Mucosa of descending colon (tissue), 3 donors: ENCODE measurements at places on chromosomes 1 and 21.
A peak's percentile ranks its signal among the peaks of the same experiment; 100 is the strongest.

DNA sequence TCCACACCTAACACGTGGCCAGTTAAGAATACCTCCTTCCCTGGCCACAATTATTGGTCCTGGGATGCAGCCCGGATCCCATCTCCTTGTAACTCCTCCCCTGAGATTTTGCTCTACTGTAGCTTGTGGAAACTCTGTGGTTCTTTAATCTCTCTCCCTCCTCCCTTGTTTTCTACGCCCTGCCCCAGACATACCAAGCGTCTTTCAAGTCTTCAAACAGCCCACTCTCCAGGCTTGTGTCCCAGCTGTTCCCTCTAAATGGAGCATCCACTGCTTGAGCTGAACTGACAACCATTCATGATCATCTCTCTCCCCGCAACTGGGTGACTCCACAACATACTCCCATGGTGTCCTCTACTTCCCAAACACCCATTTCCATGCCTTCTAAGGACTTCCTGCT is 111.6 kb downstream of the SIPA1L2 start:
- no peak for DNase-seq

DNA sequence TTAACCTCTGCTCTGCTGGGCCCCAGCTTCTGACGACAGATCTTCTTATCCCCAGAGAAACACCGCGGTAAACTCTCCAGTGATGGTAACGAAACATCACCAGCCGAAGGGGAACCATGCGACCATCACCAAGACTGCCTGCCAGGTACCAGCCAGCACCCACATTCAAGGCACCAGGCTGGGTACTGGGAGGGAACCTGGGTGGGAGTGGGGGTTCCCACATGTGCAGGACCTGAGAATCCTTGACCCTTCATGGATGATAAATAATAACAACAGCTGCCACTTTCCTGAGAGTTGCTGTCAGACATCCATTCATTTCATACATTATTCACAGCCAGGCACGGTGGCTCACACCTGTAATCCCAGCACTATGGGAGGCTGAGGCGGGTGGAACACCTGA is 20.8 kb downstream of the DRAXIN start:
- no peak for DNase-seq

DNA sequence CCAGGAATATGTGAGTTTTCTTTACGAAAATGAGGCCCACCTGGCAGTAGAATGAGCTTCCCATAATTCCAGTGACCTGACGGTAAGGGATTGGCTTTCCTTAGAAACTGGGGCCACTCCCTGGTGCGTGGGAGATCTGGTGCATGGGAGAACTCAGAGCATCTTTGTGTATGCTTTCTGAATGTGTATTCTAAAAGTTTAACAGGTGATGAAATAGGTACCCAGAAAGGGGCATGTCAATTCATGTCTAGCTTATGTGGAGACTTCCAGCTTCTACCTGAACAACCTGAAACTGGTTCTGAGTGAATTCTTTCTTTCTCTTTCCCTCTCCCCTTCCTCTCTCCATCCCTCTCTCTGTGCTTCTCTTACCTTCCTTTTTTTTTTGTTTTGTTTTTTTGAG is 15.2 kb upstream of the FCRLA start:
- no peak for DNase-seq

GRCh38 chr1:115830963-115831362 is 10.0 kb downstream of the NHLH2 start:
- no peak for DNase-seq

DNA sequence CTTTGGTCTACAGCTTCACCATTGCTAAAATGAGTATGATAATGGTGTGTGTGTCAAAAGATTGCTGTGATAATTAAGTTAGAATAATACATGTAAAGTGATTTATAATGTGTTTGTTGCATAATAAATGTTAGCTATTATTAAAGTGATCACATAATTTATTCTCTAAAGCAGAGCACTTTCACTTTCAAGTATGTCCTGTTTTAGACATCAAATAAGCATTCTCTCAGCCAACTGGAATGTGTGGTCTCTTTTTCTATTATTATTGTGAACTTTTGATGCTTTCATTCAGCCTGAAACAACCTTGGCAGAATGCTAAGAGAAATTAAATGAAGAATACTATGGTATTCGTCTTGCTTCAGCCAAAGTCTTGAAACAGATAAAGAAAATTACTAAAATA is 102.8 kb upstream of the COL11A1 start:
- DNase-seq: no peak

- DNase-seq: no peak
These were observed 161.1 kb downstream of the EDEM3 start for GRCh38 chr1:184593597-184593996.

DNA sequence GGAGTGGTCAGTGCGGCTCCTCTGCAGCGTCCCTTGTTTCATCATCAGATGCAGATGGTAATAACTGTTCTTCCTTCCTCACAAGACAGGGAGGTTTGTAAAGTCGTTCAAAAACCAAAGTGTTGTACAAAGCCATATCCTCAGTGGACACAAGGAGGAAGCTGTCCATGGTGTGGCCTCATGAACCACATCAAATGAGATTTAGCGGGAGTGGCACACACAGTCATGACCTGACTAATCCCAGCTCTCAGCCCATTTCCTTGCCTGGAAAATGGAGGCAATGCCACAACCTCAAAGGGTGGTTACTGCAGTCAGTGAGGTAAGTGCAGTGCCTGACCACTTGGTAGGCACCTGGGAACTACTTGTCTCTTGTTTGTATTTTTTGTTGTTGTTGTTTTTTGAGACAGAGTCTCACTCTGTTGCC is 13.4 kb downstream of the ENTREP3 start:
- DNase-seq: no peak

DNA sequence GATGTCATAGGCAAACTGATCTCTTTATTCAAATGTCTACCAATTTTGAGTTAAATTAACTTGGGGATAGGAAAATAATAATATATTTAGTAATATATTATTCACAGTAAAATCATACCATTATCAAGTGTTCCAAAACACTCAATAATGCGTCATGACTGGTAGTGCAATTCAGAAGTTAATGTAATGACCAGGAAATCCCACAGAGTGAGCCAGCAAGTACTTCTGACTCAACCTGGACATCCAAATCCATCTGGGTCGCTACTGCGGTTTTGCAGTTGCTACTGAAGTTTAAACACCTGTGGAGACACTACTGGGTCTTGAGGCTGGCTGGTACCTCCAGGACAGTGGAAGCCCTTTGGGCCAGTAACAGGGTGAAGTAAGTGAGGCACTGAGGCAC is 44.8 kb downstream of the DPYD start:
- no peak for DNase-seq

DNA sequence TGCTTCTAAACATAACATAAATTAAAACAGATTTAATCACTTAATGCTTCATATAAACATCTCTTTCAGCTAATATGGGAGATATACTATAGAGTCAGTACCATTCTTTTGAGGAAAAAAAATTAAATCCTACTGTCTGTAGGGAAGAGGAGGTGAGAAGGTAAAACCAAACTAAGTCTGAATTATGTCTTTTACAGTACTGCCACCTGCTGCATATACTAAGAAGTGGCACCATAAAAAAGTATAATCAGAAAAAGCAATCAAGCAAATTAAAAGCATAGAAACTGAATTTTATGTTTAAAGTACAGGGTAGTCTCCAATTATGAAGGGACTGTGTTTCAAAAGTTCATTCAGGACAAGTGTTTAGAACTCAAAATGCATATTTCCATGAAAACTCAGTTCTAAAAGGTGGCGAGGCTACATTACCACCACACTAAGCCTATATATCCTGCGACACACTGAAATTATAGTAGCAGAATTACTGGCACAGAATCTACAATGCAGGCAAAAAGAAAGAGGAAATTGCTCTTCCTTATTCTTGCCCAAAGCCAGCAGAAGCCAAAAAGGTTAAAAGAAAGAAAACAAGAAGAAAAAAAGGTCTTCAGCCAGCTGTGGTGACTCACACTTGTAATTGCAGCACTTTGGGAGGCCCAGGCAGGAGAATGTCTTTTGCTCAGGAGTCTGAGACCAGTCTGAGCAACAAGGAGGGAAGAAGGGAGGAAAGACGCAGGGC is 9.0 kb downstream of the NSL1 start:
- no peak for DNase-seq

GRCh38 chr21:42811960-42812359 is 67.4 kb downstream of the WDR4 start:
- DNase-seq: no peak

DNA sequence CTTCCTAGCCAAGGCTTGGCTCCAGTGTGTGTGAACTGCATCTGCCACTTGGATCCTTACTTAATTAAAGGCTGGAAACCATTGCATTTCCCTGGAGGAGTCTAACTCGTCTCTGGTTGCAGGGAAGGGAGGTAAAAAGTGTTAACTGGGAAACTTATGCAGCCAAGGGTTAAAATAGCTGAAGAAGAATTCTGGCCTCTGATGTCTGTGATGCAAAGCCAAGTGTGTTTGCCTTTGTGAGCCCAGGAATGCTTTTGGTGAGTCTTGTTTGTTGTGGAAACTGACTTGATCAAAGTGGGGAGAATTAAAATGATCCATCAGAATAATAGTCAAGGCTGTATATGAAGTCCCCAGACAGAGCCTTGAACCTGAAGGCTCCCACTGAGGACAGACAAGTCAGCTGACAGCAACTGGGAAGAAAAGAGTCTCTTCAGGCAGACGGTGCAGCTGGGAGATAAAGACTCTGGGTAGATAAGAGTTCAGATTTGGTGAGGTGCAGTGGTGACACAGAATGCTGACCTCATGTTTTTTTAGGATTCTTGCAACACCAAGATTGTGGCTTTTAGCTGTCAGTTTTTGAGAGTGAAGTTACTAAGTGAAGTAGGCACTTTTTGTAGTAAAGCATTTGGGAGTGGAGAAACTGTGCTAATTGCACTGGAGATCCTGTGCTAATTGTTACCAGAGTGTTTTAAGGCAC is 59.5 kb upstream of the WLS start:
- DNase-seq: no peak

- DNase-seq: no peak
These were observed 36.4 kb downstream of the RCSD1 start for GRCh38 chr1:167666416-167666815.

DNA sequence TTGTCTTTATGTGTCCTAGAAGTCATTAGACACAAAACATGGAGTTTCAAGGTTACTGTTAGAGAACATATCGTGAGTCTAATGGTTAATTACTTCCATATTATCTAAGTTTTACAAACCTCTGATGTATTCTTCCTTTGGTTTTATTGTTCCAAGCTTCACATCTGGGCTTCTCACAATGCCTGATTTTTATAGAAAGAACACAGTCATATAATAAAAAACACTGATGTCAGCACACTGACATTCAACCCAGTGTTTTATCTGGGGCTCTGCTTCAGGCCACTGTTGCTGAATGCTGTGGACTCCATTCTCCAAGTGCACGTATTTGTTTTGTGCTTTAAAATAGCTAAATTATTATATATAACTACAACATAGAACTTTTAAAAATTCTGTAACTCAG is 232.9 kb downstream of the SMYD3 start:
- DNase-seq: no peak

- DNase-seq: no peak
These were observed 383.0 kb downstream of the SETD4 start for GRCh38 chr21:35677298-35677841.

DNA sequence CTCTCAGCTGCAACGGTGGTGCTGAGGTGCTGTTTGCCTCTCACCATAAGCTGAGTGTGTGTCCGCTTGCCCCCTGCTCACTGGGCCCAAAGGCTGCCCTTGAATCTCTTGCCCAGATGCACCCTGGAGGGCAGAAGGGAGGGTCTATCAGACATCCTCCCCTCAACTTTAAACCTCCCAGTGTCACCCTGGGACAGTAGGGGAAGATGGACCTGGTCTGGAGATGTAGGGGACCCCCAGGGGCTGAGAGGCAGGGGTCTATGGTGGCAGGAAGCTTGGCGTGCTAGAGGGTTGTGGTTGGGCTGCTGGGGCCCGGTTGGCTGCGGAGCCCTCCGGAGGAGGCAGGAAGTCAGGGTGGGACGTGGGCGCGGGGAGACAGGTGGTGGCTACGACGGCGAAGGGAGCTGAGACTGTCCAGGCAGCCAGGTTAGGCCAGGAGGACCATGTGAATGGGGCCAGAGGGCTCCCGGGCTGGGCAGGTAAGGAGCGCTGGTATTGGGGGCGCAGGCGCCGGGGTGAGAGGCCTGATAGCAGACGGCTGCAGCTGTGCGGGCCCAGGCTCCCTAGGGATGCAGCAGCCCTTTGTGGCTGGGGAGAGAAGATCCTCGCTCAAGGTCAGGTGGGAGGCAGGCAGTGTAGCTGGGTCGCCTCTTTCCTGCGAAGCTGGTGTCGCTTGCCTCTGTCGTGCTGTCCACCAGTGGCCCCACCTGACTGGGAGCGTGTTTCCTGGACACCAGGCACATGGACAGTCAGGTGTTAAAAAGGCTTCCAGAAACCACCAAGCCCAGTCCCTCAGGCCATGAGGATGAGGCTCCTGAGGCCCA is at the start of gene LCK:
Gene LCK (plus strand): TSS at position 373 of the 824 bp plus-strand sequence. CDS start 23,065 bp downstream, outside the sequence.
- DNase-seq: peak; percentile 85

DNA sequence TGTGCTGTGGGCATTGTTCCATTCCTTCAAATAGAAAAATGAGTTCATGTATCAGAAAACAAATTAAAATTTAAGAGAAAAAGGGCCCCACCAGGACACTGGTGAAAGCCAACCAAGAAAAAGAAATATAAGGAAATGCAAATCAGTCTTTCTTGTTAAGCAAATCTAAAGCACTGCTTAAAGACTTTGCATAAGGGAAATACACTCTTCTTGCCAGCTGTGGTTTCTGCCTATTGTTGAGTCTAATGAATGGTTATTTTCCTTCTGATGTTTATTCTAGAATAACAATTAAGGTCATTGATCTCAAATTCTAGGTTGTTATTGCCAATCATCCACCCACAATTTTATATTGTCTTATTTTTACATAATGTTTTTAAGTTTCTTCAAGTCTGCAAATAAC is 158.6 kb upstream of the SNX7 start:
- no peak for DNase-seq

GRCh38 chr1:5983361-5984103 is 8.7 kb downstream of the NPHP4 start:
- DNase-seq: no peak

DNA sequence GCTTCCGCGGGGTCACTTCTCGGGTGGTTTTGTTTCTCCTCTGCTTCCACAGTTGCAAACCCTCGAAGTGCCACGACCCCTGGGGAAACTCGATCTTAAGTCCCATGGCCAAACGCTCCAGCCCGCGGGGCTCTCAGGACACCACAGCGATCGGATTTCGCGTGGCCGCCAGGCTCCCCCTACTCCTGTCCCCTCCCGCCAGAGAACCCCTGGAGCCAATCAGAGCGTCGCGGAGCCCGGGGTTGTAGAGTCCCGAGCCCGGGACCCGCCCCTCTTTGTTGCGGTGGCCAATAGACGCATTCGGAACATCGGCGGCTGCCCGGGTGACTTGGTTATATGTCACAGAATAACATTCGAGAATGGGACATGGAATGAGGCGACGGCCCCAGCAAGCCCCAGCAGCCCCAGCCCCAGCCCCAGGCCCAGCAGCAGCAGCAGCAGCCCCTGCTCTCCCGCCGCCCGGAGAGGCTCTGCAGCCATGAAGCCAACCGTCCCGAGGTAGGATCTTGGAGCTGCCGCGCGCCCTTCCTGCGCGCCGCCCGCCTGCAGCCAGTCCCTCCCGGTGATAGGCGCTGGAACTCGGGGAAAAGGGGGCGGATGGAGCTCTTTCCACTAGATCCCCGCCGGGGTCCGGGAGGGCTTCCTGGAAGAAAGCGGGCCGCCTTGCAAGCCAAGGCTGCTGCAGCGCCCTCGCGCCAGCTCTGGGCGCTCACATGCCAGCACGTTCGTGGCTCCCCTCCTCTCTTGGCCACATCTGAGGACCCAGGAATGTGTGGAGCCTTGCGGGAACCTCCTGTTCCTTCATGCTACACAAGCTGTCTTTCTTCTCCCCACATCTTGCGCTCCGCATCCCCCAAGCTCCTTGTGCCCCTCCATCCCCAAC is at the start of gene VASH2:
Gene VASH2 (plus strand): TSS at position 299 of the 883 bp plus-strand sequence. CDS start 1,002 bp downstream, outside the sequence.
- DNase-seq: peak; percentile 81
